ENCODE measurements at places on chromosomes 1 and 21.
A peak's percentile ranks its signal among the peaks of the same experiment; 100 is the strongest.

GRCh38 chr1:93625582-93626327 lies 55.9 kb downstream of the BCAR3 start:
- DNase-seq = peak; percentile 73

- no peak for DNase-seq
Measured at GRCh38 chr21:20618878-20619277, 379.3 kb upstream of the NCAM2 start.

- DNase-seq = no peak
Measured at GRCh38 chr21:45270306-45270821, 17.3 kb downstream of the POFUT2 start.

DNA sequence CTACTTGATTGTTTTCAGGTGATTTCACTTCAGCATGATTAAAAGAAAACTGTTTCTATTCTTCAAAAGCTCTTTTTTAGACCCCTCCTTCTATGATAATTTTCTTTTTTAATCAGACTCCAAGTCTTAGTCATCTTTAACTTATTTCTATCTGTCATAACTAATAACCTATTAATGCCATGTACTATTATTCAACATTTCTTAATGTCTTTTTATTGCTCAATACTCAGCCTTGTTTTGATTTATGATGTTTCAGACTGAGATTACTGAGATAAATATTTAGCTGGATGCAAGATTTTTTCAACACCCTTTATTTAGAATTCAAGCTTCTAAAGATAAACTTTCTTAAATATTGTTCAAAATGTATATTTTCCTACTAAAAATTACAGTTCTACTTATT lies 53.6 kb downstream of the ATP6V1G3 start:
- no peak for DNase-seq

GRCh38 chr1:220732137-220732536 lies 16.0 kb upstream of the MTARC2 start:
- no peak for DNase-seq

DNA sequence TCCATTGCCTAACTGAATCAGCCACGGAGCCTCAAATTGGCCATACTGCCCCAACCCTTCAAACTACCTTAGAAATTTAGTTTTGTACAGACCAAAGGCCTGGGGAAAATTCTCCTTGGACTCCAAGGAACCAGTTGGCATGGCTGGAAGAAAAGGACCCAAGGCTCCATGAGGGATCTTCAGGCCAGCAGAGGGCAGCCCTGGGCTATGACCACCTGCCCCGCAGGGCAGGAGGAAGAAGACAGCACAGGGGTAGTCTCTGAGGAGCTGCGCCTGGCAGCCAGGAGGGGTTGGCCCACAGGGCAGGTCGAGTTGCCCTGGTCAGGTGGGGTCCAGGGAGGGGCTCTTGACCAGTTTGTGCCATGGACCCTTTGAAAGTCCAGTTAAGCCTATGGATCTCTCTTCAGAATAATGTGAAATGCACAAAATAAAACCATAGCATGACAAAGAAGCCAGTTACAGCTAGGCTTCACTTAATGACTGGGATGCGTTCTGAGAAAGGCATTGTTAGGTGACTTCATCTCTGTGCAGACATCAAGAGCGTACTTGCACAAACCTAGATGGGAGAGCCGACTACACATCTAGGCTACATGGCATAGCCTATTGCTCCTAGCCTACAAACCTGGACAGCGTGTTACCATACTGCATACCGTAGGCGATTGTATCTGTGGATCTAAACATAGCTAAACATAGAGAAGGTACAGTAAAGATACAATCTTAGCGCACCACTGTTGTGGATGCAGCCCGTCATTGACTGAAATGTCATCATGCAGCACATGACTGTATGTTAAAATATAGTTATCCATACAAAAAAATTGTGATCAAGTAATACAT lies 26.1 kb downstream of the CACNA1S start:
- peak; percentile 57 for DNase-seq

- DNase-seq = no peak
Measured at GRCh38 chr1:6360517-6361070, 33.0 kb downstream of the ACOT7 start.

GRCh38 chr1:35046730-35047129 lies 15.0 kb upstream of the ZMYM6 start:
- DNase-seq = no peak

GRCh38 chr1:163290025-163290640 lies 31.6 kb upstream of the NUF2 start:
- peak; percentile 17 for DNase-seq

DNA sequence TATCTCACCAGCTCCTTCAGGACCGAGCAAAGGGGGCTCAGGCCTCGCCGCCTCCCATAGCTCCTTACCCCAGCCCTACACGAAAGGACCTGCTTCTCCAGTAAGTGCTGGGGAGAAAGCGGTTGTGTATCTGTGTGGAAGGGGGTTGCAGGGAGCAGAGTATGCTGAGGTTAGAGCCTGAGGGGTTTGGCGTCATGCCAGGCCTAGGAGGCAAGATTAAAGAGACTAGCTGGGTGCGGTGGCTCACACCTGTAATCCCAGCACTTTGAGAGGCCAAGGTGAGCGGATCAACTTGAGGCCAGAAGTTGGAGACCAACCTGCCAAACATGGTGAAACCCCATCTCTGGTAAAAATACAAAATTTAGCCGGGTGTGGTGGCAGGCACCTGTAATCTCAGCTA lies 14.1 kb upstream of the RASSF5 start:
- DNase-seq = no peak

GRCh38 chr21:15138490-15138889 lies 73.7 kb upstream of the NRIP1 start:
- DNase-seq = no peak

DNA sequence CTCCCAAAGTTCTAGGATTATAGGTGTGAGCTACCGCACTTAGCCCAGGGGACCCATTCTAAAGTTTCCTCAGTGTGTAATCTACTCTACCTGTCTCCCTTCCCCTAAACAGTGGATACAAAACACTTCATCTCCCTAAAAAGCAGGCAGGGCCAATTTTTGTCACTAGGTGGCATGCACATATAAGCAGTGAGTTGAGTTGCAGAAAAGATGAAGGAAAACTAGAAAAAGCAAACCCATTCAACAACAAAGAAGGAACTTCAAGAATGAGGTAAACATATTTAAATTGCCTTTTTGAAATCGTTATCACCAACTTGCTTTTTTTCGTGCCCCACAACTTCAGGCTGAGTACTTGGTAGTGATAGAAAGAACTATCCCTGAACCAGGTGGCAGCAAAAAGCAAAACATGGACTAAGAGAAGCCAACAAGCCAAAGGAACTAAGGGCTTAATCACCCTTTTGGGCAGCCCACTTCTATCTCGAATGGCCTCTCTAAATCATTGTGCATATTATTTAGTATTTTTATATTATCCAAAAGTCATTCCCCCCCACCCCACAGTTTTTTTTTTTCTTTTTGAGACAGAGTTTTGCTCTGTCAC lies 19.7 kb upstream of the ALDH9A1 start:
- peak; percentile 74 for DNase-seq
